ENCODE measurements at places on chromosomes 12 and 14.

GRCh38 chr12:55687746-55688145 lies 20.0 kb downstream of the ITGA7 start:
- DNase-seq, result no peak

DNA sequence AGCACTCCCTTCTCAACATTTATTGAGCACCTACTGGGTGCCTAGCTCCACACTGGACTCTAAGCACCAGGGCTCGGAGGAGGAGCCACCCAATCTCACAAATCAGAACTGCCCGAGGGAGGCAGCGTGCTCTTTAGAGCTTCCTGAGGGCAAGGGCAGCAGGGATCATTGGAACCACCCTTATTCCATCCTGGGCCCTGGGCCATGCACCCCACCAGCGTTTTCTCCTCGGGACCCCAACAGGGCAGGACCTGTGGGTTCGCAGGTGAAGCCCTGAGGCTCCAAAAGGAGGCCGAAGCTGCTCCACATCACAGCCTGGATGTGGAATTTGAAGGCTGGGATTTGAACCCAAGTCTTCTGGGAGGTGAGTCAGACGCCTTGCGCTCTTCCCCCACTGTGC lies 15.4 kb downstream of the TMEM119 start:
- no peak for DNase-seq

GRCh38 chr12:62543324-62543723 lies 76.7 kb downstream of the MON2 start:
- DNase-seq, result no peak

GRCh38 chr12:15701206-15701605 lies 88.0 kb downstream of the EPS8 start:
- DNase-seq, result no peak

DNA sequence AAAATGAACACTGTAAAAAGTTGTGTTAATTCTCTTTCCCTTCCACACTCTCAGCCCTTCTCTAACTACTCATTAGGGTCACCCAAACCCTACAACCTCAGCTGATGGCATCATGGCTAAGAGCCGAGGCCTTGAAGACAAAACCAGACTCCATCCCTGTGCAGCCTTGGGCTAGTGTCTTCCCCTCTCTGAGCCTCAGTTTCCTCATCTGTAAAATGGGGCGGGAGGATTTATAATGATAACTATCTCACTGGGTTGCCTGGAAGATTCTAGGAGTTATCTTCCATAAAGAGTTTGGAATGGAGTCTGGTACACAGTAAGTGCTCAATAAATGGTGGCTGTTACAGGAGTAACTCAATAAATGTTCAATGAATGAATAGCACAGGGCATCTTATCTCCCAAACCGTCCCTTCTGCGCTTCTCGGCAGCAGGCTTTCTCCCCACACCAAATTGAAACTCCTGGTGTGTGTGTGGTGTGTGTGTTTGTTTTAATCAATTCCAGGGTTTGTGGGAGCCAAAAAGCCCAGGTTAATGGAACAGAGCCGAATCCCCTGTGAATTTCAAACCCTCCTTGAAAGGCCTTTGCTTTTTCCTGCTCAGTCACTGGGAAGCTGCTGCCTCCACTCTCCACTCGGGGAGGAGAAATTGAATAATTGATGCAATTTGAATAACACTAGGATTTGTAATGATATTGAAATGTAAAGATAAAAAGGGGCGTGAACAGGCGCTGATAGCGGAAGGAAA lies 61.2 kb upstream of the FAM222A start:
- no peak for DNase-seq

DNA sequence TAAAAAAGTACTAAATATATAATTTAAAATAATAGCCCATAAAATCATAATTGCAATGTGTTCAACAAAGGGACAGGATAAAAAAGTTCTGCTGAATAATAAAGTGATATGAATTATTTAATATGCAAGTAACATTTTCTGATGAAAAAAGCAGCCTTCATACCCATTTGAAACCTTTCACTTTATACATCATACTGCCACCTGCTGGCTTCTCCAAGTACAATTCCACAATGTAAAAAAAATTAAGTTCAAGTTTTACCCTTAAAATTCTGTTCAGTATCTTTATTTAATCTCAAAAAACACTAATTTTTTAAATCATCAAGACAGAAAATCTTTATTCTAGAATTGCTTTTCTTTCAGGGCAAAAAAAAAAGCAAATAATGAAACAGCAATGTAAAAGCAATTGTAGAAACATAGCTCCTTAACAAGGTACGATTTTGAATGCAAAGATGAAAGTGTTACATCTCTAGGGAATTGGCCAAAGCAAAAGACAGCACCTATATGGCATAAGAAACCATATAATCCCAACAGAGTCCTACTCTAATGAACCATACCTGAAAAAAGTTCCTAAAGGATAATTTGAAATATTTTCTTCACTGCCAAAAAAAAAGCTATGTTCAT lies 15.0 kb downstream of the MDM1 start:
- DNase-seq, result no peak

GRCh38 chr12:87329076-87329863 lies 699.9 kb downstream of the C12orf50 start:
- no peak for DNase-seq

- DNase-seq, result no peak
Measured at GRCh38 chr14:88129306-88130056, 124.5 kb downstream of the GPR65 start.

DNA sequence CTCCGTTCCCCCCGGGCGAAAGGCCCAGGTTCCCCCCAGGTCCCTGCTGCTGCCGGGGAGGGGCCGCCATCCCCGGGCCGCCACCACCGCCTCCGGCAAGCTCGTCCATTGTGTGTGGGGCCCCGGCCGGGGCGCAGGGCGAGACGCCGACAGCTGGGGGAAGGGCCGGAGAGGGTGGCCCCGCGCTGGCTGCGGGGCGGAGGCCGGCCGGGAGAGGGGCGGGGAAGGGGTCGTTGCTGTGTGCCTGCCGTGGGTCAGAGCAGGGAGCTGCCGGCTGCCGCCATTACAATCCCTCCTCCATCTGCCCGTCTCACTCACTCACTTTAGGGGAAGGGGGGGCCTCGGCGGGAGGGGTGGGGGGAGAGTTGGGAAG lies at the start of gene STRN3:
Gene STRN3 (minus strand): TSS at position 303 of the 373 bp plus-strand sequence. CDS start 194 bp downstream, at position 109.
- no peak for DNase-seq

DNA sequence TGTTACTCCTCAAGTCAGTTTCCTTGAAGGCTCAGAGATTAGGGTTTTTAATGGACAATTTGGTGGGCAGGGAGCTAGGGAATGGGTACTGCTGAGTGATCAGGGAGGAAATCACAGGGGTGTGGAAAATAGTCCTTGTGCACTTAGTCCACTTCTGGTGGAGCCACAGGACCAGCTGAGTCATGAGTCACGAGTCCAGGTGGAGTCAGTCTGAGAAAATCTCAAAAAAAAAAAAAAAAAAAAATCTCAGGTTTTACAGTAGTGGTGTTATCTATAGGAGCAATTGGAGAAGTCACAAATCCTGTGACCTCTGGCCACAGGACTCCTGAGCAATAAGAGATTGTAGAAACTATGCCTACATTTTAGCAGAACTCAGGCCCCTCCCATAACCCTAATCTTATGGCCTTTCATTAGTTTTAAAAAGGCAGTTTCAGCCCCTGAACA lies 28.2 kb upstream of the AMN1 start:
- DNase-seq, result no peak

- peak; percentile 56 for DNase-seq
Measured at GRCh38 chr12:48118284-48118871, 786 bp upstream of the PFKM start.

DNA sequence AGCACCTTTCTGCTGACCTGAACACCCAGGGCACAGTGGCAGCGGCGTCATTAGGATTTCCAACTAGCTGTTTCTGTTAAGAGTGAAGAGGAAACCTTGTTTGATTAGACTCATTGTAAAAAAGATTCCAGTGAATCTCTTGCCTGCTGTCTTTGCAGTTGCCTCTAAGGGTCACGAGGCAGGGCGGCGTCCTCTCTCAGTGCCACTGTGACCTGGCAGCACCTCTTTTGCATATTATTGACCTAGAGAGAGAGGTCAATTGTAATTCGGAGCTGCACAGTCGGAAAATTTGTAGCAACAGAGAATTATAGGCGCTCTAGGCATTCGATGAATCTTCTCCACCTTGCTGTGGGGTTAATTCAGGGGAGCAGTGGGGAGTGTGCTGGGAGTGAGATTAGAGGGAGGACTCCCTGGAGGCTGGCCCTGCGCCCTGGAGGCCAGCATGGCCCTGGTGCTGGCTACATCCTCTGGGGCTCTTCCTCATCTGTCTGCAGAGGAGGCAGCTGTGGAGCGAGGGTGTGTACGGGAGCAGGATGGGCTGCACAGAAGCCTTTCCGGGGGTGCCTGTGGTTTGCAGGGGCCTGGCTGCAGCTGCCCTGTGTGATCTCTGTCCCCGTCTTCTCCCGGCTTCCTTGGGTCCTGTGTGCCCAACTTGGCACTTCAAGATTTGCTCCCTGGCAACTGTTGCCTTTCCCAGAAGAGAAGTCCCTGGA lies 14.3 kb downstream of the PACS2 start:
- DNase-seq, result peak; percentile 39

GRCh38 chr12:72349491-72349890 lies 77.3 kb downstream of the TRHDE start:
- no peak for DNase-seq

DNA sequence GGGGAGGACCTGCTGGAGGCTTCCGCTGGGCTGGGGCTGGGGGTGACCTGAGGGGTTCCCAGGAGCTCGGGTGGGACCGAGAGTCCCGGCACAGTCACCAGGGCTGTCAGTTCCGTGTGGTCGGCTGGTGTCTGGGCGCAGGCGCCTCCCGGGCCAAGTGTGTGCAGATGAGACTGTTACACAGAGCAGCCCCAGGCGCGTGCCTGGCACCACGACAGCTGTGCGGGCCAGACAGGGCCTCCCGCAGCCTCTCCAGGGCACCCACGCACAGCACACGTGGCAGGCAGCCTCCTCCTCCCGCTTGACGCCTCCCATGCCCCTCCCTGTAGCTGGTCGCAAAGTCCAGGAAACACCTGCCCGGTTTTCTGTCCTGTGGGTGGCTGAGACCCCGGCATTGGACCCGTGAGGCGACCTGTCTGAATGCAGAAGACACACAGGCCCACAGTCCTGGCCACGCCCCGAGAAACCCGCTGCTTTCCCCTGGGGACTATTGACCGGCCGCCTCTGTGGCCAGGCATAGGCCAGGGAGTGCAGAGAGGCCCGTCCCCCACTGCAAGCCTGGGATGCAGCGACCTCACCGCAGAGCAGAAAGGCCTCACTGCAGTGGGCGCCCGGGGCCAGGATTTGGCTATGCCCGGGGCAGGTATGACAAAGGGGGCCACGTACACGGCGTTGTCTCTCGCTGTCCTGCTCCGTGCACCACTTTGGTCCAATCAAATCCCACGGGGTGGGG lies 12.1 kb upstream of the GALNT9 start:
- no peak for DNase-seq

DNA sequence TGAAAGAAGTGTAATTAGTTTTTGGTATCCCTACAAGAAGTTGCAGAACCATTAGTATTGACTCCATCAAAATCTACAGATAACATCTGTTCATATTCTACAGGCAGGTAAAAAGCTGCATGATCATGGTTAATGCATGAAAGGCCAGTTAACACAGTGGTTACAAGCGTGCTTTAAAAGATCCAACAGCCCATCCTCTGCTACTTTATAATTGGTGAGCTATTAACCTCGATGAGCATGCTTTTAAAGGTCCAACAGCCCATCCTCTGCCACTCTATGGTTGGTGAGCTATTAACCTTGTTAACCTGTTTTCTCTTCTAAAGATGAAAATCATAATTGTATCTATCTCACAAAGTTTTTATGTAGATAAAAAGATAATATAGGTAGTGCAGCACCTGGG lies 289.3 kb downstream of the DUSP6 start:
- DNase-seq, result no peak

GRCh38 chr12:52659951-52660350 lies 7.9 kb upstream of the KRT2 start:
- DNase-seq, result peak; percentile 27

DNA sequence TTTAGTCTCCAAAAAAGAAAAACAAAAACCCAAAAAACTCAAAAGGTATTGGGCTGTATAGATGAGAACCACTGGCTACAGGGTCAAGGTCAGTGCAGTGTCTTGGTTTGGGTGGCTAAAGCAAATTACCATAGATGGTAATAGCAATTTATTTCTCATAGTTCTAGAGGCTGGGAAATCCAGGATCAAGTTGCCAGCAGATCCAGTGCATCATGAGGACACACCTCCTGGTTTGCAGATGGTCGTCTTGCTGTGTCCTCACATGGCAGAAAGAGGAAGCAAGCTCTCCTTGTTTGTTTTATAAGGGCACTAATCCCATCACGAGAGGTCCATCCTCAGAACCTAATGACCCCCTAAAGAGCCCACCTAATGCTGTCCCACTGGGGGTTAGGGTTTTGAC lies 11.2 kb downstream of the COX14 start:
- DNase-seq, result no peak

GRCh38 chr12:57027805-57028153 lies 11.4 kb upstream of the TAC3 start:
- DNase-seq, result no peak

GRCh38 chr12:115623764-115624334 lies 653.6 kb downstream of the MED13L start:
- peak; percentile 80 for DNase-seq

GRCh38 chr14:100067481-100067880 lies 2.3 kb downstream of the EVL start:
- no peak for DNase-seq

GRCh38 chr12:18723752-18724151 lies 14.1 kb downstream of the PLCZ1 start:
- no peak for DNase-seq

DNA sequence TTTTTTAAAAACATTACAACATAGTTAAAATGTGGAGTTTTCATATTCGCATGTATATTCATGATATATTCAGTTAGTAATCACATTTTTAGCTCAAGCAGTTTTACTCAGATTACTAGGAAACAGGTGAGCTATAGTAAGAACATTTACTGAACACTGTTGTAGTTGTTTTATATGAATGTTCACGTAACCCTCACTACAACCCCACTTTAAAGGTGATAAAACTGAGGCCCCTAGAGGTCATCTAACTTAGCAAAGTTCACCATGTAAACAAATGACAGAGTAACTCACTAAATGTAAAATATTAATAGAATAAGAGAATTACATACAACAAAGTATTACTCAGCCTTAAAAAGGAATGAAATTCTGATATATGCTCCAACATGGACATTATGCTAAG lies 26.0 kb downstream of the RPAP3 start:
- DNase-seq, result no peak

DNA sequence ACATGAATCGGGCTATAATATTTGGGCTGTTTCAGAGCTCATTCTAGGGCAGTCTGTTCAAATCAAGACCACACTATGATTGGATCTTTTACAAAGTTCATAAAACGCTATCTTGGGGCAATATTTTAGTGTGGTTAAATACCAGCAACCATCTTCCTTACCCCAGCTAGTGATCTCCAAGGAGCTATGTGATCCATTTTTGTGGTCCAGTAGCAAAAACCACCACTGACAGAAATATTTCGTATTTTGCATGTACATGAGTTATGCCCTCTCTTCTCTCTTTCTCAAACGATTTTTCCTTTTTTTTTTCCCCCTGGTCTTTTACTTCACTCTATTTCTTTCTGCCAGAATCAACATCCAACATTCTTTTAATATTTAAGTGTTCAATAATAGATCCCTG lies 280.6 kb upstream of the KITLG start:
- no peak for DNase-seq

- DNase-seq, result no peak
Measured at GRCh38 chr12:3527181-3527580, 36.2 kb downstream of the PRMT8 start.

Measured in endodermal cell (in vitro differentiated cells).